Type B pancreatic cell (in vitro differentiated cells): ENCODE measurements at places on chromosomes 12 and 14. TPM values are rescaled to one million over a fixed set of nuclear protein-coding genes. Genes with fewer than 3 reads are reported as not detected.

PRB2 gene
- not detected in 2 replicates for total RNA-seq

GRCh38 chr12:50612882-50613281 lies 108.1 kb downstream of the DIP2B start:
- H3K4me1 ChIP-seq: peaks cover 9% of the 10 kb centered on the region
- no peak for DNase-seq
- H3K27ac ChIP-seq: no peak overlapping the region
- no peaks in the 10 kb centered on the region for H3K36me3 ChIP-seq
- no peaks in the 10 kb centered on the region for H3K27me3 ChIP-seq
- no peak overlapping the region for H3K4me3 ChIP-seq

DUSP6 gene
- 43.0 TPM in 2 replicates for total RNA-seq

DNA sequence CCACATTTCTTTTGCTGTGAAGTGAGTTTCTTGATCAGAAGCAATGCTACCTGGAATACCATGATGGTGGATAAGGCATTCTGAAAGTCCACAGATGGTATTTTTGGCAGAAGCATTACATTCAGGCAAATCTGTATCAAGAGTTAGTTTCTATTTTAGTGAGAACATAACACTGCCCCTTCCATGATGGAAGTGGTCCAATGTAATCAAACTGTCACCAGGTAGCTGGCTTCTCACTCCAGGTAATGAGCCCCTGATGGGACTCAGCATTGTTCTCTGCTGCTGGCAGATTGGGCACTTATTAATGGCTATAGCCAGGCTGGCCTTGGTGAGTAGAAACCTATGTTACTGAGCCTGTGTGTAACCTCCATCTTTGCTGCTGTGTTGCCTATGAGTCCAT lies 80.7 kb downstream of the KCNA5 start:
- H3K27ac ChIP-seq: no peak overlapping the region
- H3K36me3 ChIP-seq: no peaks in the 10 kb centered on the region
- peaks cover 22% of the 10 kb centered on the region for H3K27me3 ChIP-seq
- H3K4me3 ChIP-seq: no peak overlapping the region
- no peaks in the 10 kb centered on the region for H3K4me1 ChIP-seq

NKX2-1 gene
- 7.4 and 9.3 TPM in 2 replicates for total RNA-seq

- no peak for DNase-seq
- H3K36me3 ChIP-seq: no peaks in the 10 kb centered on the region
- no peaks in the 10 kb centered on the region for H3K27me3 ChIP-seq
- no peak overlapping the region for H3K4me3 ChIP-seq
- peaks cover 5% of the 10 kb centered on the region for H3K4me1 ChIP-seq
- no peak overlapping the region for H3K27ac ChIP-seq
These were observed 39.8 kb downstream of the CPM start for GRCh38 chr12:68893201-68893600.

DNA sequence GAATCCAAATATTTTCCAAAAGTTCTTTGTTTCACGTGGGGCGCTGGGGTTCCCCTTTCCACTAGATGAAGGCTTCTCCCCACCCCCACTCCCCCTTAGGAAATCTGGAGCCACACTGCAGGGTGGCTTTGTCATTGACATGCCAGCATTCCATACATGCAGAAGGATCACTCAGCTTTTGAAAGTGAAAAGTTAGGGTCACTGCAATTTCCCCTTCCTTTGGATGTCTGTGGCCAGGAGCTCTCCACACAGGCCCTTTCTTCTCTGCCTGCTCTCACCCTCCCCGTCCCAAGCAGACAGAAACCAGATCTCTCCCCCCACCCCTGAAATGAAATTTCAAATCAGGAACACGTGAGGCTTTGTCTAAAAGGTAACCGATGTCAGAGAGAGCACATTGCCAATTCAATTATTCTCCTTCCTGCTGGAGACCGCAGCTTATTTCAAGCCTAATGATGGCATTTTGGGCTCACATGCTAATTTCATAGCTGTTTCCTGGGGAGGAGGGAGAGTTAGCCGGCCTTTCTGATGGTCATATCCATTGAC lies 153.9 kb upstream of the RFLNA start:
- no peaks in the 10 kb centered on the region for H3K27me3 ChIP-seq
- no peak for DNase-seq
- peak overlapping the region; percentile 44 for H3K27ac ChIP-seq
- H3K4me1 ChIP-seq: peaks cover 22% of the 10 kb centered on the region

DNA sequence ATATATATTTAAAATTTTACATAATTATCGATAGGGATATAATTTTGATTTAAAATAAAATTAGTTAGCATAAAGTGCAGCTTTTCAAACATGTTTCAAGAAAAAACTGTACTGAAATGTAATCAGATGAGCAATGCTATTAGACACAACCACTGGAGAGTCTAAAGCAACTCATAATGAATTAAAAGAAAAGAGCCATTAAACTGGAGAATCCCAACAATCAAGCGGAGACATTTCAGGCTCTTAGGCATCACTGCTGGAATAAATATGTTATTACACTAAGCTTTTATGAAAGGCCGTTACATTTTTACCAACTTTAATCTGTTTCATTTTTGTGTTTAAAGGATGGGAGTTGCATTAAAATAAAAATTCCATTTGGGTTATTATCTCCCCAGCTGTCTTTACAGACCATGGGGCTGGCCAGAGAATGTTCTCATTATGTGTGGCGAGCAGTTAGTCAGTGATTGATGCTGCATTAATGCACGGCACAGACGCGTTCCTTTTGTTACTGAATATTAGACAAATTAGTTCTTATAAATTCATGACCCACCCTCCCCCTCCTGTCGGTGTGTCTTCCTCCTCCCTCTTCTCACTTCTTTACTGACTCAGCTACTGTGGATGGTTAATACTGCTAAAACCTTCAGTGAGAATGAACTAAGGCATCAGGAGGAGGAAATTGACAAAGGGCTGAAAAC lies 156.8 kb downstream of the PDZRN4 start:
- H3K27me3 ChIP-seq: no peaks in the 10 kb centered on the region
- no peak for DNase-seq
- no peaks in the 10 kb centered on the region for H3K36me3 ChIP-seq
- H3K4me1 ChIP-seq: peaks cover 8% of the 10 kb centered on the region
- no peak overlapping the region for H3K4me3 ChIP-seq

- no peak for DNase-seq
- H3K36me3 ChIP-seq: peaks cover 40% of the 10 kb centered on the region
- H3K4me3 ChIP-seq: no peak overlapping the region
- no peaks in the 10 kb centered on the region for H3K4me1 ChIP-seq
- no peak overlapping the region for H3K27ac ChIP-seq
These were observed 27.3 kb downstream of the ZC3H14 start for GRCh38 chr14:88590173-88590572.

DNA sequence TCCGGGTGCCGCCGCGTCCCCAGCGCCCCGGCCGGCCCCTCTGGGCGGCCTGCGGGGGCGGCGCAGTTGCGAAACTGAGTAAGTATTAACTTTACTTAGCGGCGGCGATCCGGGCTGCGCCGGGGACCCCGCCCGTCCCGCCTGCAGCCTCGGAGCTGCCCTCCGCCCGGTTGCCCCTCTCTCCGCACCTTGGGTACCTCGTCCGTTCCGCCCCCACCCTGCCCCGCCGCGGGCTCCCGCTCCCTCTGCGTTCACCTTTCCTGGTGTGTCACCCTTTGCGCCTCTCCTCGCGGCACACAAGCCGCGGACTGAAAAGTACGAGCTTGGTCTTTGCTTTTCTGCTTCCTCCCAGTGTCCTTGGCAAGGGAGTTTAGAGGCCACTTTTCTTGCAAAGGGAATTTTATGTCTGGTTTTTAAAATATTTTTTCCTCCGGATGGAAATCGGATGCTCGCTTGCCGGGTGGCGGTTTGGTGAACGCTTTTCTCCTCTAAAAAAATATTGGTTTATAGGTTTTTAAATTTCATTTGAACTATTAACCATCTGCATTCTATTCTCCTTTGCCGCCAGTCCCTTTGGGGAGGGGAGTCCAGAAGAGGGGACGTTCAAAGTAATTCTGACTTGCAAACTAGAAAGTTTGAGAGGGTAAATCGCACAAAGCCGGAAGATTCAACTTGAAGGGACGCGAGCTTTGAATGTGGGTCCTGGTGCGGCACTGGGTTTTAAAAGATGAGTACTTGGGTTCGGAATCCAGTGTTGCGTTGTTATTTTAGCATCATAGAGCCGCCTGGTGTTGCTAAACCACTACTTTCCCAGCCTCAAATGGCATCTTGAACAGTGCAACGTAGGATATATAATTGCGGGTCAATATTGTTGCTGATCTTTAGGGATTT lies 834 bp downstream of the RASSF8 start:
- peak overlapping the region; percentile 96 for H3K4me3 ChIP-seq
- H3K27me3 ChIP-seq: peaks cover 3% of the 10 kb centered on the region
- H3K4me1 ChIP-seq: peaks cover 12% of the 10 kb centered on the region
- no peak for DNase-seq
- H3K27ac ChIP-seq: peak overlapping the region; percentile 94

DNA sequence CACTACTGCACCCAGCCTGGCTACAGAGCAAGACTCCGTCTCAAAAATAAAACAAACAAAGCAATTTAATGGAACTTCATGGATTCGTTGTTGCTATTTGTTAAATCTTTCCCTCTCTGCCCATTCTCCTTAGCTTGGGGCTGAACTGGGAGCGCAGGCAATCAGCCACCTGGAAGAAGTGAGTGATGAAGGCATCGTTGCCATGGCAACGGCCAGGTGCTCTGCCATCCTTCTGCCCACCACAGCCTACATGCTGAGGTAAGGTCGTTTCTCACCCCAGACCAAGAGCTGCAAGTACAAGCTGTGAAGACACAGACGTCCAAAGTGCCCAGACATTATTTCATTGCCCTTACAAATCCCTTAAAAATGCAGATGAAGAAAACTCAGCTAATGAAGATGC lies 19.1 kb downstream of the AMDHD1 start:
- H3K4me1 ChIP-seq: peaks cover 4% of the 10 kb centered on the region
- no peaks in the 10 kb centered on the region for H3K36me3 ChIP-seq
- H3K27me3 ChIP-seq: peaks cover 3% of the 10 kb centered on the region
- DNase-seq: no peak
- H3K27ac ChIP-seq: no peak overlapping the region

DNA sequence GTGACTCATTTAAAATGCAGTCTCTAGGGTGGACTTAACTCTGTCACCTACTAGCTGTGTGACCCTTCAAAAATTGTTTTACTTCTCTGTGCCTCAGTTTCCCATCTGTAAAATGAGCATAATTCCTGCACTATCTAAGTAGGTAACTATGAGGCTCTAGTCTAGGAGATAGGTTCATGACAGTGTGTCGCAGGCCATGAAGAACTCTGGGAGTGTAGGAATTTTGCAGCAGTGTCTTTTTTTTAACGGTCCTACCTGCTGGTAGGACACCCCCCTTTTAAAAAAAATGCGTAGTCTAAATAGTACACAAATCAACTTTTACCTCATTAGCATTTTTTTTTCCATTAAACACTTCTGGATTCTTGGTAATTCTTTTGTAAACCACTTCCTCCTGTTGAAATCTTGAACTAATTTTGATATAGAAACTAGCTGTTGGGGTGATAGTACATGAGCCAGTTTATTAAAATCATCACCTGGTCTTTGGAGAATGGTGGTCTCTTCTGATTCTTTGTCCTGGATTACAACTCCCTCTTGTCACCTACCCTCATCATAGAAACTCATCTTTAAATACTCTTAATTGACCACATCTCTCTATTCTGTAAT lies 86.0 kb upstream of the SLC38A2 start:
- H3K4me3 ChIP-seq: no peak overlapping the region
- peaks cover 4% of the 10 kb centered on the region for H3K36me3 ChIP-seq

DNA sequence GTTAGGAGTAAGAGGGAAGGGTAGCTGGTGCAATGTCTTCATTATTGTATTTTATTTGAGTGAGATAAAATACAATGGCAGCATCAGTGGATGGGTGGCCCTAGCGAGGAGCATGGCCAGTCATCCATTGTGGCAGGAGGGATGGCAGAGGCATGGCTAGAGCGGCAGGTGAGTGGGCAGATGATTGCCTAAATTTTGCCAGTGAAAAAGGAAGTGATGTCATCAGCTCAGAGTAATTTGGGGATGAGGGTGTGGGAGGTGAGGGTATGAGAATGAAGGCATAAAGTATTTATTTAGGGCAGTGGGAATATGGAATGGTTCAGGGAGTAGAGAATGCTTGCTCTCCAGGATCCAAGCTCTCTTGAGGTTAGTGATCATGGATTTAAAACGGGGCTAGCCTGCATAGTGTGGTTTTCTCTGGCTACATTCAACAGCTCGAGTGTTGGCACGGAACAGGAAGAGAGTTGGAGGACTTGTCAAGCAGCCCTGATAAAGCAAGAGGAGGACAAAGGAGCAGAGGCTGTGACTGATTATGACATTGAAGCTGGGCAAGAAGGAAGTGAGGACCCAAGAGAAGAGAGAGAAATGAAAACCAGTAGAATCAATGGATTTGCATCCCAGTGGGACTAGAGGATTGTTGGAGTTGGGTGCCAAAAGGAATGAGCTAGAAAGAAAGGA lies 18.7 kb upstream of the SERPINA6 start:
- H3K27me3 ChIP-seq: peaks cover 7% of the 10 kb centered on the region
- H3K4me1 ChIP-seq: no peaks in the 10 kb centered on the region
- H3K27ac ChIP-seq: no peak overlapping the region

GRCh38 chr12:61213646-61214045 lies 1046.6 kb upstream of the USP15 start:
- H3K27me3 ChIP-seq: no peaks in the 10 kb centered on the region
- no peak overlapping the region for H3K27ac ChIP-seq
- no peak overlapping the region for H3K4me3 ChIP-seq
